Activated T-cell treated with anti-CD3 and anti-CD28 coated beads, Interleukin-2, amount 50 U/mL, for 72 hours (primary cell): ENCODE measurements at places on chromosomes 3 and 15. TPM values are rescaled to one million over a fixed set of nuclear protein-coding genes. Genes with fewer than 3 reads are reported as not detected.
A peak's percentile ranks its signal among the peaks of the same experiment; 100 is the strongest.

- no peak for DNase-seq
Observed at GRCh38 chr15:66284271-66284670, 9.1 kb upstream of the DIS3L start.

- DNase-seq: peak; percentile 56
Observed at GRCh38 chr15:99925661-99926461, 192.6 kb upstream of the LYSMD4 start.

Gene SEMA3G
- total RNA-seq: 0.36 TPM

Gene TMEM207
- not detected for total RNA-seq

GRCh38 chr3:170367797-170368196, 10.3 kb downstream of the SKIL start:
- DNase-seq: no peak

GRCh38 chr3:115660646-115661337, 37.5 kb downstream of the GAP43 start:
- no peak for DNase-seq

- no peak for DNase-seq
Observed at GRCh38 chr3:180252683-180253082, 215.9 kb upstream of the PEX5L start.

DNA sequence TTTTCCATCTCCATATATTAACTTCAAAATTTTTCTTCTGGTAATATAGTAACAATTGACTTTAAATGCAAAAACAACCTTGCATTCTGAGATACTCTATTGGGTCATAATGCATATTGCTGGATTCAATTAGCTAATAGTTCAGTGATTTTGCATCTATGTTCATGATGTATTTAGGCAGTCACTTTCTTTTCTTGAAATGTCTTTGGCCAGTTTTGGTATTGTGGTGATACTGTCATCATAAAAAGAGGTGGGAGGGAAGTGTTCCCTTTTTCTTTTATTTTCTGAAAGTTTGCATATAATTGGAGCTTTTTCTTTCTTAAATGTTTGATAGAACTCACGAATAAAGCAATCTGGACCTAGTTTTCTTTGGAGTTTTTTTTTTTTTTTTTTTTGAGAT, 67.4 kb upstream of the ZNF148 start:
- no peak for DNase-seq

- no peak for DNase-seq
Observed at GRCh38 chr3:121362035-121362734, 183.6 kb downstream of the POLQ start.

DNA sequence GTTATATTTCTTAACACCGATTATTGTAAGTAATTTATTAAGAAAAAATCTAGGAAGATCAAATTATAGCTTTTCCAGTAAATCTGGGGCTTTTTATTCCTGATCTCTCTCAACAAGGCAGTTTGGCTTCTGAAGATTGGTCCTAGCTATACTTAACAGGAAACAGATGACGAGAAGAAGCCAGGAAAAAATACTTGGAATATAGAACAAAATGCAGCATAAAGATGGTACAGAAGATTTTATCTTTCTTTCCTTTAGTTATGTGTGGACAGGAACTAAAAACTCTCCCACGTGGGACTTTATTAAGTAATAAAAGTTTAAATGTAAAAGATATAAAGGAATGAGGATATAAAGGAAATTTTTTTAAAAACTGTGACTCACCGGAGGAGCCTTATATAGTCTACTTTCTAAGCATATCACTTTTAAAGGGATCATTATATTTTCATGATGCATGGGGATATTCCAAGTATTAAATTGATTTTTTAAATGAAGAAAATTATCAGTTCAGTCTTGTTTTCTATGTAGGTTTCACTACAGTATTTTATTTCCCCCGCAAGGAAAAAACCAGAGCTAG, 8.2 kb downstream of the B3GNT5 start:
- no peak for DNase-seq

DNA sequence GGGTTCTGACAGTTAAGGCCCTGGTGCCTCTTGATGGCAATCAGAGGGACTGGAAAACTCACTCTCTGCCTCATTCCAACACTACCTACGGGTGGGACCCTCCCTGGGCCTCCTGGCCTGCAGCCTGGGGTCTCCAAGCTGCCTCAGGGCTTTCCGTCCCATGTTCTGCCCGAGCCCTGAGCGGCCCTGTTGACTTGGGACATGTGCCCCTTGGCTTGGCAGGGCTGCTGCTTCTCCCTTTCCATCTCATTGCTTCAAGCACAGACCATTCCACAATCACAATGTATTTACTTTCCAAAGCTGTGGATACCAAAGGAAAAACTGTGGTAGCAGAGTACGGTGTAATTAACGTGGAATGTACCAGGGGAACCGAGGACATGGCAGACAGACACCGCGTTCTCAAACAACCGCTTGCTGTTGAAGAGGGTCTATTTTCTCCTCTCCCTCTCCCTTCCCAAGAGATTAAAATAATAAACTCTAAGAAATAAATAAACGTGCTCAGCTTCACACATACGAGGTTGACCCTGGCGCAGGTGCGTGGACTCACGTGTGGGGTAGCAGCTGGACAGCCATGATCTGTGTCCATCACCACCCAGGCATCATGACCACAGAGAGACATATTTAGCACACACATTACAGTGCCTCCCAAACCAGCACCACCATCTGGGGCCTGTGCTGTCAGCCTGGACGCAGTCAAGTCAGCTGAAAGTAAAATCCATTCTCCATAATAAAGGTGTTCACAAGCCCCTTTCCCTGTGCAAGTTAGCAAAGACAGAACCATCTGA, 172.0 kb downstream of the XXYLT1 start:
- no peak for DNase-seq

DNA sequence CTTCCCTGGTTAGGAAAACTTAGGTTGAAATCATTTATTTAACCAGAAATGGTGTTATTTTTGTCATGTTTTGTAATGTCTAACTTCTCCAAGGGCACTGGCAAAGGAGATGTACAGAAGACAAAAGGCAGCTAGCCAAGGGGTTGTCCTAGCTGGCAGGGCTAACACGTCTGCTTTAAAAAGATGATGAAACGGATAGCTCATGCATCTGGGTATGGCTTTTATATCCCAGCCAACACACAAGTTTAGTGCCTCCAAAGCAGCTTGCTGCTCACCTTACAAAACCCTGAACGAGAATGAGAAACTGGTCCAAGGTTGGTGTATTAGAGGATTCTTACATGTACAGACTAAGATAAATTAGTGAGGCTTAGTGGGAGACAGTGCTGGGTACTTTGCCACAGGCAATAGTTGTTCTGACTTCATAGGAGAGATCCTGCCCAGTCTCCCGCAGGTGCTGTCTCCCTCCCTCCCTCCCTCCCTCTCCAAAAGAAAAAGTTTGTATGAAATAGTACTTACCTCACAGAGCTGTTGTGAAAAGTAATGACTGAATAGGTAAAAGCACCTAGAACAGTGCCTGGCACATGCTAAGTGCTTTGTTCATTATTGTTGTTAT, 47.8 kb downstream of the KCNMB2 start:
- no peak for DNase-seq

- no peak for DNase-seq
Observed at GRCh38 chr15:64233299-64233698, 70.5 kb upstream of the PPIB start.

- no peak for DNase-seq
Observed at GRCh38 chr3:69031635-69032034, 18.2 kb upstream of the EOGT start.

- DNase-seq: no peak
Observed at GRCh38 chr3:126266291-126266840, 86.0 kb upstream of the ALDH1L1 start.

DNA sequence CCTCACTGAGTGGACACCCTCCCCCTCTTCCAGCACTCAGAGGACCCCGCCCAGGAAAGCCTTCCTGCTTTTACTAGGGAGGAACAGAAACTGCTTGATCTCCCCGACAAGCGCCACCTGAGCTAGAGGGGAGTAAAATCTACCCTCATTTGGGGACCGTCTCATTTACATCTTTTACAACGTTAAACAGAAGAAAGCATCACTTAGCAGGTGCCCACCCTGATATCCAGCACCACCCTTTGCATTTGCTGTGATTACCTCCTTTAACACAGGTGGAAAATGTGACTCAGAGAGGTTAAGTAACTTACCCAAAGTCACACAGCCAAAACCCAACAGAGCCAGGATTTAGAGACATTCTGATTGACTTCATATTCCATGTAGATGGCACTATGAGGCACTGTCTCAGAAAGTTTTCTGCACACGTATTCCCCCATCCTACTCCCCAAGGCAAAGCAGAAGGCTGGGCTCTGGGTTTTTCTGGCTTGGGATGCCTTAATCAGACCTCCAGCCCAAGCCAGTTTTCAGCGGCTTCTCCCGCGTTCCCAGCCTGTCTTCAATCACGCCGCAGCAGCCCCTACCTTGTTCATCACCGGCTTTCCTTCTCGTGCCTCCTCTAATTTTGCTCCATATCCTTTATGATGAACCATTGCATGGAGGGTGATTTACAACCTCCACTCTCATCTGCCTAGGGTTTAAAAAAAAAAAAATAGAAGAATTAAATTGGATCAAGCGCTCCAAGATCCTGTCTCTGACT, 314.6 kb upstream of the PROK2 start:
- no peak for DNase-seq

GRCh38 chr15:65980824-65981456, 111.6 kb downstream of the RAB11A start:
- DNase-seq: peak; percentile 11

DNA sequence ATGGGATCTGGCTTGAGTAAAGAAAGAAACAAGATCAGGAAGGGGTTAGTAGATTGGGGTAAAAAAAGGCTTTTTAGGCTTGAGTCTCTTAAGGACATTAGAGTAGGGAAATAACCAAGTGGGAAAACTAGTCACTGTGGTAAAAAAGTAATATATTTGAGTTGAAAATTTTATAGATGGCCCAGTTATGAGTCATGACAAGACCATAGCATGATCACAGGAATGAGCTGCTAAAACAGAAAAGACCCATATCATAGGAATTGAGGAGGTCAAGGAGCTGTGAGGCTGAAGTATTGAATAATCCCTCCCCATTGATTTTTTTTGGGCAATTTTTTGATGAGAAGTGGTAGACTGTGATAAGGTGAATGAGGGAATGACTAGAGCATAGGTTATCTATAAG, 69.2 kb upstream of the TBC1D5 start:
- DNase-seq: no peak

DNA sequence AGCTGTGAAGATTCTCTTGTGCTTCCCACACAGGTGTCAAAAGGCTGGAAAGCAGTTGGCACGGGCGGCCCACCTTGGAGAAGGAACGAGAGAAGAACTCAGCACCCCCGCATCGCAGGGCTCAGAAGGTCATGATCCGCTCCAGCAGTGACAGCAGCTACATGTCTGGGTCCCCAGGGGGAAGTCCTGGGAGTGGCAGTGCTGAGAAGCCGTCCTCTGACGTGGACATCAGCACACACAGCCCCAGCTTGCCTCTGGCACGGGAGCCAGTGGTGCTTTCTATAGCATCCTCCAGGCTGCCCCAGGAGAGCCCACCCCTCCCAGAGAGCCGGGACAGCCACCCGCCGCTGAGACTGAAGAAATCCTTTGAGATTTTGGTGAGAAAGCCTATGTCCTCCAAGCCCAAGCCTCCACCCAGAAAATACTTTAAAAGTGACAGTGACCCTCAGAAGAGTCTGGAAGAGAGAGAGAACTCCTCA, 31.4 kb downstream of the STARD5 start:
- peak; percentile 68 for DNase-seq

Gene DUOXA1
- 0.65 TPM for total RNA-seq

Gene AGTR1
- total RNA-seq: not detected

- no peak for DNase-seq
Observed at GRCh38 chr3:133570139-133570936, 3.1 kb upstream of the CDV3 start.

DNA sequence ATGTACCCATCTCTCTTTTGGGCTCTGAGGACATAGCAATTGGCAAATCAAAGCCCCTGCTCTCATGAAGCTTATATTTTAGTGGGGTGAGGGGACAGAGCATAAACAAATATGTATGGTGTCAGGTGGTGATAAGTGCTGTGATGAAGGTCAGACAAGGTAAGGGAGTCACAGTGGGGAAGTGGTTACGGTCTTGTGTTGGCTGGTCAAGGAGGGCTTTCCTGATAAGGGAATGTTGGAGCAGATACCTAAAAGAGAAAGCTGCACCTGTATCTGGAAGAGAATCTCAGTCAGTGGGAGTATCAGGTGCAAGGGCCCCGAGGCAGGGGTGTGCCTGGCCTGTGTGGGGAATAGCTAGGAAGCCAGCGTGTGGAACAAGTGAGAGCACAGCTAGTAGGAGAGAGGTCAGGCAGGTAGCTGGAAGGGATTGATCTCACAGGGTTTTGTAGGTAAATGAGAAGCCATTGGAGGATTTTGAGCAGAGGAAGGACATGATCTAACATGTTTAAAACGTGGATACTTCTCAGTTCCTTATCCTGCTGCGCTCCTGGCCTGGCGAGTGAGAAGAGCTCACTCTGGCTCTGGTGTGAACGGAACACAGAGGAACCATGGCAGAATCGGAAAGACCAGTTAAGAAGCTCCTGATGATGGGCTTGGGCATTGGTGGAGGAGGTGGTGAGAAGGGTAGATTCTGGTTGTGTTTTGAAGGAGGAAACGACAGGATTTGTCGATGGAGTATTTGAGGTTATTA, 35.5 kb downstream of the MRAS start:
- no peak for DNase-seq

Gene TLR9
- total RNA-seq: 2.3 TPM

Gene PLA2G4D
- total RNA-seq: not detected

DNA sequence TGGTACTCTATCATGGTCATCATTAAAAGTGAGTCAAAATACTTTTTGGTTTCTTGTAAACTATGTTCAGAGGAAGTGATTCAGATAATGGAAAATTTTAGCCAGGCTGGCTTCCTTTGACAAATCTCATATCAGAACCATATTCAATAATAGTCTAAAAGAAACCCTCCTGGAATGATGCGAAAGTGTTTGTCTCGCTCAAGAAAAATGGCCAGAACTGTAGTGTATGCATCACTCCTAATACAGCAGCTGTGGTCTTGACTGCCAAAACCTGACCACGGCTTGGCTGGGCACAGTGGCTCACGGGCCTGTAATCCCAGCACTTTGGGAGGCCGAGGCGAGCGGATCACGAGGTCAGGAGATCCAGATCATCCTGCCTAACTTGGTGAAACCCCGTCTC, 35.6 kb upstream of the KCNMB2 start:
- DNase-seq: no peak

Gene SAMD7
- total RNA-seq: not detected

- no peak for DNase-seq
Observed at GRCh38 chr15:84645496-84645895, 8.6 kb downstream of the WDR73 start.

- DNase-seq: no peak
Observed at GRCh38 chr3:148759430-148759829, 61.7 kb downstream of the AGTR1 start.

Gene P3H2
- total RNA-seq: not detected

- no peak for DNase-seq
Observed at GRCh38 chr3:157859541-157859940, 246.7 kb downstream of the SHOX2 start.
